ENCODE measurements at places on chromosomes 6 and 20. TPM values are rescaled to one million over a fixed set of nuclear protein-coding genes. Genes with fewer than 3 reads are reported as not detected.

GRCh38 chr6:47061309-47062300 is 19.5 kb upstream of the ADGRF1 start:
- no peaks in the 10 kb centered on the region for H3K36me3 ChIP-seq
- no peak for DNase-seq
- H3K27ac ChIP-seq: no peak overlapping the region
- H3K4me3 ChIP-seq: no peak overlapping the region
- no peaks in the 10 kb centered on the region for H3K4me1 ChIP-seq

SLC12A5 gene
- total RNA-seq: 10.4 TPM

- no peak overlapping the region for H3K4me3 ChIP-seq
- no peak overlapping the region for H3K27ac ChIP-seq
- H3K36me3 ChIP-seq: no peaks in the 10 kb centered on the region
- no peaks in the 10 kb centered on the region for H3K4me1 ChIP-seq
Observed at GRCh38 chr6:34964564-34964963, 75.5 kb downstream of the ANKS1A start.

TRIM10 gene
- total RNA-seq: not detected

DNA sequence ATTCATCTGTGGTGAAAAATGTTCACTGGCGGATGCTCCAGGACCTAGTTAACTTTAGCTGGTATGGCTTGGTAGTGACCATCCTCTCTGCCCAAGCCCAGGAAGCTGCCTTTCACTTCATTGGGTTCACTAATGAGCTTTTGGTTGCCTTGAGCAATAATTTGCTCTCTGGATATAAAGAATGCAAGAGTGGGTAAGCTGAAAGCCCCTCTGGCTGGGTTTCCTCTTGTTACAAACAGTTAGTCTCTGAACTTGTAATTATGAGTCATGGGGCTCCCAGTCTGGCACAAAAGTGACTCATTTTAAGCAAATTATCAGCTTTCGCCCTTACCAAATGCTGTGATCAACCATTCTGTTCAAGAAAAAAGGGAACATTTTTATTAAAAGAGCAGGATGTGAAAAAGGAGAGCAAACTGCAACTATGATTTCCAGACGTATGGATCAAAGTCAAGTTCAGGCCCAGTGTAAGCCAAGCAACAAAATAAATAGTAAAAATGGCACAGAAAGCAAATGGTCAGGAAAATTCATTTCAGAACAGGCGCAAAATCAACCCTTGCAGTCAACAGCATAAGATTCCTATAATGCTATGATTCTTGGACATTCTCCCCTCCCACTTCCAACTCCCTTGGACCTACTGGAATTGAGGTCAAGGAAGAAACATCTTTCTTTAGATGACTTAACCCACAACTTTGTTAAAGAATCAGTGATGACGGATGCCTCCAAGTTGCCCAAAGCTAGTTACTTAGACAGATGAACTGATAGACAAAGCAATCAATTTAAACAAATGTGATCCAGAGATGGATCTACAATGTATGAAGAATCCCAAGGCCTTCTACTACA is 130.0 kb upstream of the KCNK16 start:
- no peaks in the 10 kb centered on the region for H3K27me3 ChIP-seq
- H3K4me1 ChIP-seq: no peaks in the 10 kb centered on the region
- H3K27ac ChIP-seq: no peak overlapping the region
- no peak overlapping the region for H3K4me3 ChIP-seq

PLA2G7 gene
- total RNA-seq: 0.44 TPM

GRCh38 chr20:45948742-45949541 is 14.5 kb downstream of the PCIF1 start:
- H3K36me3 ChIP-seq: no peaks in the 10 kb centered on the region
- no peak overlapping the region for H3K27ac ChIP-seq
- peaks cover 2% of the 10 kb centered on the region for H3K27me3 ChIP-seq
- H3K4me1 ChIP-seq: no peaks in the 10 kb centered on the region
- H3K4me3 ChIP-seq: no peak overlapping the region
